ENCODE measurements at places on chromosomes 5 and 9. TPM values are rescaled to one million over a fixed set of nuclear protein-coding genes. Genes with fewer than 3 reads are reported as not detected.

- DNase-seq = peak; percentile 62
These were observed 98.7 kb upstream of the IFNE start for GRCh38 chr9:21580636-21581378.

- peak; percentile 88 for DNase-seq
These were observed 453.9 kb downstream of the ENC1 start for GRCh38 chr5:74186356-74187315.

DNA sequence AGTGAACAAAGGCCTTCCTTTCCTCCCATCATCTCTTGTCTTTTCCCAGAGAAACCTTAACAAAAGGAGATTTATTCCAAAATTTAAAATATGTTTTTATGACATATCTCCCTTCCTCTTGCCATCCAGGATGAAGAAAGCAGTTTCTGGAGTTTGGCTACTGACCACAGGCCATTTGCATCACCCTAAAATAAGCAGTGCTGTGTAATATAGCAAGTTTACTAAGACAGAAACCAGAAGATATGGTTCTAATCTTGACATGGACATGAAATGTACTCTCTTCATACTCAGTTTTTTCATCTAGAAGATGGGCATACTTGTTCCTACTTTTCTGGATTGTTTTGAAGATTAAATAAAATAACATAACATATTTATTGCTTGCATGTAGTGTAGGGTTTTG, 50.2 kb upstream of the ZFAND5 start:
- DNase-seq = no peak

DNA sequence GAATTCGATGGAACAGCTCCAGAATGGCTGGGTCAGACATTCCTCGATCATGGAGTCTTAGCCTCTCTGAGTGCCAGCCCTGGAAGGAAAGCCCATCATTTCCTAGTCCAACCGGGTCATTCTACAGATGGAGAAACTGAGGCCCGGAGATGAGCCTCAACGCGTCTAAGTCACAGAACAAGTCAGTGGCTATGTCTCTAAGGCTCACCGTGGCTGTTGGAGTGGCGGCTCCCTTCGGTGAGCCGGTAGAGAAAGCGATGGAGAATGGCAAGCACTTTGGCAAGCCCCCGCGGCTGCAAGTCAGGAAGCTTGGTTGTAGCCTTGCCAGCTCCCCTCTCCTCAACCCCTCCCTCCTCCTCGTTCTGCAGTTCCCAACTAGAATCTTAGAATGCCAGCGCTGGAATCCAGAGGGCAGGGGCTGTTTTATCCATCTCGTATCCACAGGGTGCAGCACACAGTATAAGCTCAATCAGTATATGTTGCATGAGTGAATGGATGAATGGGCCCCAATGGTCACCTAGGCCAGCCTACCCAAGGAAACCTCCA, 438 bp upstream of the ARSI start:
- peak; percentile 84 for DNase-seq

GRCh38 chr5:132437604-132438266, 52.8 kb downstream of the IRF1 start:
- DNase-seq = peak; percentile 85

DNA sequence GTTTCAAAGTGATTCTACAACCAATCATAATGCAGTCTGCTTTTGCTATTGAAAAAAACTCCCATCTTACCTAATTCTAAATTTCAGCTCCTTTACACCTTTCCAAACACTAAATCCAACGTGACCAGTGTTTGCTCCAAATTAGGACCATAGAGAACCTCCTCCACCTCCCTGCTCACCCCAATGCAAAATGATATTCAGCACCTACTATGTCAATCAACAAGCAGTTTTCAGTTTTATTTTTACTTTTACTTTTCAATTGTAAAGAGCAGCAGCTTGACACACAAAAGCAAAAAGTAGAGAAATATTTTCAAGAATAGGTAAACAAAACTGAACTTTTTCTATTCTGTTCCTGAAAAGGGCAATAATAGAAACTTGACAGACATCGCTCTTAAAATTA, 3.4 kb downstream of the FAM13B start:
- DNase-seq = no peak

GRCh38 chr9:36765468-36766341, 193.0 kb downstream of the MELK start:
- DNase-seq = peak; percentile 44

GRCh38 chr5:174837919-174838902, 113.8 kb downstream of the MSX2 start:
- DNase-seq = peak; percentile 66

DNA sequence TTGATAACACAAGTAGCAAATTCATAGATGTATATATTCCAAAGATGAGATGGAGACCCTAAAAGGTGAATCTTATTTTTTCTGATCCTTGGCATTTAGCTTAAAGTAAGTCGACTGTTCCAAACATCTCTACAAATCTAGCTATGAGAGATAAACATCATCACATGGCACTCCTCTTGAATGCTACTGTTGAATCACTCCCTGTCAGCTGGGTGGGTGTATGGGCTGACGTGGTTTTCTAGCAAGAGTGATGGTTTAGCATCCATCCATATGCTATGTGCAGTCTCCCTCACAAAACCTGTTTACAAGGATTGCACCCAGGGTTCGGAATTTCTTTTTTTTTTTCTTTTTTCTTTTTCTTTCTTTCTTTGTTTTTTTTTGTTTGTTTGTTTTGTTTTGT, 13.8 kb downstream of the ACO1 start:
- DNase-seq = no peak

- peak; percentile 90 for DNase-seq
These were observed 92.4 kb downstream of the ARL15 start for GRCh38 chr5:54217826-54218503.

DNA sequence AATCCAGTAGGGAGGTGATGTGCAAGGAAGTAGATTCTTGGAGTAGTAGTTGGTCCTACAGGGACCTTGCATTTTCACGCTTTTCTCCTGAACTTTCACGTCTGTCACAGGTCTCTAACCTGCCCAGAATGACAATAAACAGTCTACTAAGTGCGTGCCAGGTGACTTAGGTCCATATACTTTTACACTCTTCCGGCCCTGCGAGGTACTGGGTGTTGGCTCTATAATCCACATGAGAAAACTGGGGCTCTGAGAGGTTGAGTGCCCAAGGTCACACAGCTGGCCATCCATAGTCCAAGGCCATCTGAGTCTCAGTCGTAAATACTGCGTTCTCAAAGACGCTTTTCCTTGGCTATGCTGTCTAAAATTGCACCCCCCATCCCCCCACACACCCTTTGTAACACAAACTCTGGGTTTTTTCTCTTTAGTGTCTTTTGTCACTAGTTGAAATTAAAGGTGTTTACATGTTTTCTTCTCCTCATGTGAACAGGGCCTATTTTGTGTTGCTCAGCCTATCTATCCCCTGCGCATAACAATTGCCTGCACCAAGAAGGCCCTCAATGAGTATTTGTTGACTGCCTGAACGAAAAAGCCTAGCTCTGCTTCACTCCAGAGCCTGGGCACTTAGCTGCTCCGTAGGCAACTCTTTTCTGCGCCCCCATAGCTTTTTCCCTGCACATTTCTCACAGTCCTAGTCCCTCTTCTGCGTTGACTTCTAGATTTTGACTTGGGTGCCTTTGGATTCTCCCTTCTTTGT, 943 bp downstream of the SFXN1 start:
- DNase-seq = peak; percentile 4

DNA sequence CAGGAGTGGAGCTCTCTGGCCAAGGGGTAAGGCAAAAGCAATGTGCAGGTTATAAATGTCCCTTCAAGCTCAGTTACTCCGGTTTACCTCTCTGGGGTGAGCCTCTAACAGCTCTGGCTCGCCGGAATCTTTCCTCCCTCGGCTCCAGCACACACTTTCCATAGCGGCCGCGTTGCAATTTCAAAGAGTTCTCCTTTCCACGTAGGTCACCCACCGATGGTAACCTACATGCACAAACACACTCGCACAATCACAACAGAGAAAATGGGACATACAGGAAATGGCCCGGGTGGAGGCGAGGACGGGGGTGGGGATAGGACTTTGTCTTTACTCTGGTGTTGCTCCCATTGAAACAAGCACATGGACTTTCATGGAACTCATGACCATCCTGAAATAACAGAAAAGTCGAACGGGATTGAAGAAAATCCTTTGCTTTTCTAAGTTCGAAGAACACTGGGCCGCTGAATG, 1.2 kb downstream of the LHFPL2 start:
- peak; percentile 47 for DNase-seq

DNA sequence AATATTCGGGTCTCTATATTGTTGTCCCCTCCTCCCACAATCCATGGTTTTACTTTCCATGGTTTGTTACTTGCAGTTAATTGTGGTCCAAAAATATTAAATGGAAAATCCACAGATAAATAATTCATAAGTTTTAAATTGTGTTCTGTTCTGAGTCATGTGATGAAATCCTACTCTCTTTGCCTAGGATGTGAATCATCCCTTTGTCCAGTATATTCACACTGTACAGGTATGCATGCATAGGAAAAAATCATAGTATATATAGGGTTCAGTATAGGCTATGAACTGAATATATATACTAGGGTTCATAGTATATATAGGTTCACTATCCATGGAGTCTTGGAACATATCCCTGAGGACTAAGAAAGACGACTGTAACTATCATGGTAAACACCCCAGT, 19.6 kb downstream of the INSYN2B start:
- no peak for DNase-seq

GRCh38 chr5:31663519-31663918, 24.6 kb downstream of the PDZD2 start:
- peak; percentile 74 for DNase-seq

Gene LCN12
- not detected for total RNA-seq

Gene IFNA2
- not detected for total RNA-seq

All from fibroblast of the aortic adventitia (primary cell).